ENCODE measurements at places on chromosomes 12 and 14.

DNA sequence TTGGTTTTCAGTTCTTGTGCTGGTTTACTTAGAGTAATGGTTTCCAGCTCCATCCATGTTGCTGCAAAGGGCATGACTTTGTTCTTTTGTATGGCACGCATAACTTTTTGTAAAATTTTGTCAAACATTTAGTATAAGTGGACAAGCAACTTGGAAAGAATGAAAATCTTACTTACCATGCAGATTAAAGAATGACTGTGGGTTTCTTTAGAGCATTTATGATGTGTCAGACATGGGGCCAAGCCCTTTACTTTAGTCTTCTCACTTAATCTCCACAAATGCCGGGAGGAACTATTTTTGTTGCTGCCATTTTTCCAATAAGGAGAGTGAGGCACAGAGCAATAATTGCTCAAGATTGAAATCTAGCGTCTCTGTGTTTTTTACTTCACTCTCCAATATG, 652.5 kb upstream of the TBX3 start:
- no peak for DNase-seq

- no peak for DNase-seq
Measured at GRCh38 chr14:65794674-65795279, 382.2 kb downstream of the FUT8 start.

GRCh38 chr12:12724421-12725085, 7.4 kb downstream of the CDKN1B start:
- no peak for DNase-seq

DNA sequence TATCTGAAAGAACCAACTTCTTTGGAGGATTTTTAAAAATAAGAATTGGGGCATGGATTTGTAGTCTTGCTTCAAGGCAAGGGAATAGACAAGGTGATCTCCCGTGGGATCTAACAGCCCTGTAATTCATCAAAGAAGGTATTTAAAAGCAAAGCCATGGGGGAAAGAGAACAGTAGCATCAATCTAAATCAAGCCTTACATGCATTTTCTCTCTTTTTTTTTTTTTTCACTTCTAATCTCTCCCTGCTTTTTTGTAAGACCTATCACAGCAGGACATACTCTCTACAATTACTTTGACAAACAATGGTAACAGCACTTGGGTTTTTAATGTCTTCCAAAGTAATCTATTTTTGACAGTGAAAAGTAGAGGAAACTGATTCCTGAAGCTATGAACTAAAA, 367.9 kb downstream of the PAWR start:
- DNase-seq = peak; percentile 58

- DNase-seq = no peak
Measured at GRCh38 chr14:24398293-24398652, 530 bp upstream of the NYNRIN start.

- DNase-seq = no peak
Measured at GRCh38 chr12:71760471-71760870, 5.8 kb downstream of the RAB21 start.

DNA sequence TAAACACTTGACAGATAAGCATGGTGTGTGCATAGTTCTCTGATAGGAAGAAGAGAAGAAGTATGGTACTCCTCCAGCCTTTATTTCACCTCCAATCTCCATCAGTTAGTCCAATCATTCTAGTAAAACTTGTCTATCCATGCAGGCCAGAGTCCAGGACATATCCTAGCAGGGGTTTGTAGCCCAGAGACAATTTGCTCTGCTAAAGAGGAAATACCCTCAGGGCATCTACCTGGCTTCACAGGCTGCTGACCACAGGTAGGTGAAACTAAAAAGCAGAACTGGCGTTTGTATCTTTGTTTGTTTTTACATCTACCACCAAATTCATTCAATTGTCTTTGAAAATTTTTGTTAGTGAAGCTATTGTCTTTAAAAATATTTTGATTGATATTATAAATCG, 717.6 kb downstream of the FSCB start:
- DNase-seq = no peak

DNA sequence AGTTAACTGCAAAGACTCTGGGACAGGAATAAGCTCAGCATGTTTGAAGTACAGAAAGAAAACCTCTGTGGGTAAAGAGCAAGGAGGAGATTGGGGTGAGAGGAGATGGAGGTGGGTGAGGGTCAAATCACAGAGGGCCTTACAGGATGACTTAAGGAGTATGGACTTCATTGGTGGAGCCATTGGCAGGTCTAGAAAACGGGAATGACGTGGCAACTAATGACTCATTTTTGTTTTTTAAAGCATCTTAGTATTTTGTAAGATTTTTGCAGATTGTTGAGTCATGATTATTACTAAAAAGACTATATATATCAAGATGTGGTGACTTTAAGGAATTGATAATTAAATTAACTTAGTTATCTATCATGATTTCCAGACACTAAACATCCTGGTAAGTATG, 18.5 kb downstream of the UTP20 start:
- DNase-seq = no peak

DNA sequence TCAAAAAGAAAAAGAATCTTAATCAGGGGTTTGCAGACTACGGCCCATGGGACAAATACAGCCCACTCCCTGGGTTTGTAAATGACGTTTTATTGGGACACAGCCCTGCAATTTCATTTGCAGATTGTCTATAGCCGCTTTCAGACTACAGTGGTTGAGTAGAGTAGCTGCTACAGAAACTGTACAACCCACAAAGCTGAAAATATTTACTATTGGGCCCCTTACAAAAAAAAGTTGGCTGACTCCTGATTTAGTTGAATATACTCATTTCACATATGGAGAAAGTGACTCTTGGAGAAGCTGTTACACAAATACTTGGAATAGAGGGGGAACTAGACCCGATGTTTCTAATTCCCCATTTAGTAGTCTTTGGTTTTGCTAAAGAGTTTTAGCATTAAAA, 162.5 kb upstream of the NOS1 start:
- DNase-seq = no peak

- DNase-seq = no peak
Measured at GRCh38 chr12:129605666-129606065, 298.2 kb downstream of the TMEM132D start.

- no peak for DNase-seq
Measured at GRCh38 chr12:9721394-9722092, 11.4 kb downstream of the CLECL1 start.

GRCh38 chr14:99127651-99128167, 144.3 kb downstream of the BCL11B start:
- DNase-seq = no peak

DNA sequence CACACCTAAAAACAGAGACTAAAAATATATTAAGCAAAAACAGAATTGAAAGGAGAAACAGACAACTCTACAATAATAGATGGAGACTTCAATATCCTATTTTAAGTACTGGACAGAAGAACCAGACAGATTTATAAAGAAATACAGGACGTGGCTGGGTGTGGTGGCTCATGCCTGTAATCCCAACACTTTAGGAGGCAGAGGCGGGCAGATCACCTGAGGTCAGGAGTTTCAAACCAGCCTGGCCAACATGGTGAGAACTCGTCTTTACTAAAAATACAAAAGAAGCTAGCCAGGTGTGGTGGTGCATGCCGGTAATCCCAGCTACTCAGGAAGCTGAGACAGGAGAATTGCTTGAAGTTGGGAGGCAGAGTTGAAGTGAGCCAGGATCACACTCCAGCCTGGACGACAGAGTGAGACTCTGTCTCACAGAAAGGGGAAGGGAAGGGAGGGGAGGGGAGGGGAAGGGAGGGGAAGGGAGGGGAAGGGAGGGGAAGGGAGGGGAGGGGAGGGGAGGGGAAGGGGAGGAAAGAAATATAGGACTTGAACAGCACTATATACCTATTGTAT, 53.0 kb downstream of the CDK17 start:
- no peak for DNase-seq

GRCh38 chr14:81187832-81188522, 32.8 kb downstream of the GTF2A1 start:
- no peak for DNase-seq

DNA sequence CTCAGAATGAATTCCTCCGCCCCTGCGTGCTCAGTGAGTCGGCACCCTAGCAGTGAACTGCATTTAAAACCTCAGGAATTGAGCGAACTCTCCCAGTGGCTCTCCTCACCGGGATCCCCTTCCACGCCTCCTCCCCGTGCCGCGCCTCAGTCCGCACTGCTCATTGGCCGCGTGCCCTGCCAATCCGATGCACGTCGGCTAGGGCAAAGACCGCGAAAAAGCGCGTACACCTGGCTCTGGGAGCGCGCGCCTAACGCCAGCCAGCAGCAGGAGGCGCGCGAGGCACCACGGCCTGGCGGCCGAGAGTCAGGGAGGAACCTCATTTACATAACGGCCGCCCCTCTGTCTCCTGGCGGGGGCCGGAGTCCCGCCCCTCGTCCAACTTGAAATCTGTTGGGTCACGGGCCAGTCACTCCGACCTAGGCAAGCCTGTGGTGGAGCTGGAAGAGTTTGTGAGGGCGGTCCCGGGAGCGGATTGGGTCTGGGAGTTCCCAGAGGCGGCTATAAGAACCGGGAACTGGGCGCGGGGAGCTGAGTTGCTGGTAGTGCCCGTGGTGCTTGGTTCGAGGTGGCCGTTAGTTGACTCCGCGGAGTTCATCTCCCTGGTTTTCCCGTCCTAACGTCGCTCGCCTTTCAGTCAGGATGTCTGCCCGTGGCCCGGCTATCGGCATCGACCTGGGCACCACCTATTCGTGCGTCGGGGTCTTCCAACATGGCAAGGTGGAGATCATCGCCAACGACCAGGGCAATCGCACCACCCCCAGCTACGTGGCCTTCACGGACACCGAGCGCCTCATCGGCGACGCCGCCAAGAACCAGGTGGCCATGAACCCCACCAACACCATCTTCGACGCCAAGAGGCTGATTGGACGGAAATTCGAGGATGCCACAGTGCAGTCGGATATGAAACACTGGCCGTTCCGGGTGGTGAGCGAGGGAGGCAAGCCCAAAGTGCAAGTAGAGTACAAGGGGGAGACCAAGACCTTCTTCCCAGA, at the start of gene HSPA2:
Gene HSPA2, plus strand, starts transcription at position 534 of the 995 bp plus-strand sequence. Its CDS starts 109 bp downstream, at position 643.
- peak; percentile 30 for DNase-seq

- DNase-seq = no peak
Measured at GRCh38 chr14:95316821-95317220, 2.9 kb downstream of the CLMN start.

GRCh38 chr12:103778781-103779180, 62.3 kb downstream of the NT5DC3 start:
- no peak for DNase-seq

DNA sequence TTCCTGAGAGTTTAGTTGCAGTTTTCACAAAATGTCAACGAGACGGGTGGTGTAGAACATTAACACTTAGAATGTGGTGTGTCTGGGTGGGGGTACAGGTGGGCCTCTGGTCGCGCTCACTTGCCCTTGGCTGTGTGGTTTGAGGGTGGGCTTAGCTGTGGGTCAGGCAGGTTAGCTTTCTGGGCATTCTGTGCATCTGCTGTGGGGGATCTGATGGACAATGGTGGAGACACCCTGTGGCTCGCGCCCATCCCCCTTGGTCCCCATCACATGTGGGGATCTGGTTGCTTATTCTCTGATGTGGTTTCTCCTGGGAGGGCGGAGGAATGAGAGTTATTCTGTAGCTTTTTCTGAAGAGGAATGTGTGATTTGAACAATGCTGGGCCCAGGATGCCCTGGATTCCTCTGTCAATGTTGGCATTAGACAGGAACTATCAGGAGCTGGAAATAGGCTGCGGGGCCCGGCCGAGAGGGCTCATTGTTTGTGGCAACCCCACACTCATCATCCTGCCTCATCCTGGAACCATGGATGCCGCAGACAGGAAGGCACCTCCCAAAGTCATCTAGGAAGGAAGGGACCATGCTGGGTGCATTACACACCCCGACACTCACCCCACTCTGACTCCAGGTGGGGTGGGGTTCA, 101.6 kb downstream of the TSPAN9 start:
- DNase-seq = no peak

DNA sequence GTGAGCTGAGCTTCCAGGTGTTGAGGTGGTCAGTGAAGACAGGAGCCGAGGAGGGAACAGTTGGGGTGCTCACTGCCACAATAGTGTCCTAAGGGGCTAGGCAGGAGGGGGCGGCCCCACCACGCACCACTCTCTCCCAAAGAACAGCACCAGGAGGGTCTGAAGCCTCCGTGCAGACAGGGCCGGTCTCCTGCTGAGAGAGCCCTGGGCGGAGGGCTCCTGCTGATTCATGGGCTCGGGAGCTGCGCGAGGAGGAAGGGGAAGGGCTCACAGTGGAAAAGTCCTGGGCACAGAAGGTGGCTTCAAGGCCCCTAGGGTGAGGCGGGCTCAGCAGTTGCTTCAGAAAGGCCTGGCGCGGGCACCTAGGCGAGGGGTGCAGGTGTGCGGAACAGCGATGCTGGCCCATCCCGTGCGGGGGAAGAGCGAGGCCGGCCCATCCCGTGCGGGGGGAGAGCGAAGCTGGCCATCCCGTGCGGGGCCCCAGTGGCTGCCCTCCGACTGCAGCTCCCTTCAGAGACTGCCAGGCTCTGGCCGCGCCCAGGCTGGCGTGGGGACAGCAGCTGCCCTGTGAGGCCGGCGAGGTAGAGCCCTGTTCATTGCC, 176.7 kb downstream of the ADGRD1 start:
- DNase-seq = no peak

- no peak for DNase-seq
Measured at GRCh38 chr12:59023861-59024424, 103.6 kb upstream of the LRIG3 start.

GRCh38 chr14:100529561-100530031, 57.6 kb downstream of the BEGAIN start:
- DNase-seq = no peak

- no peak for DNase-seq
Measured at GRCh38 chr12:64124511-64125197, 97.4 kb downstream of the KICS2 start.

- no peak for DNase-seq
Measured at GRCh38 chr12:38911611-38912010, 6.2 kb upstream of the CPNE8 start.

GRCh38 chr12:13390381-13390861, 193.9 kb downstream of the EMP1 start:
- DNase-seq = peak; percentile 47

DNA sequence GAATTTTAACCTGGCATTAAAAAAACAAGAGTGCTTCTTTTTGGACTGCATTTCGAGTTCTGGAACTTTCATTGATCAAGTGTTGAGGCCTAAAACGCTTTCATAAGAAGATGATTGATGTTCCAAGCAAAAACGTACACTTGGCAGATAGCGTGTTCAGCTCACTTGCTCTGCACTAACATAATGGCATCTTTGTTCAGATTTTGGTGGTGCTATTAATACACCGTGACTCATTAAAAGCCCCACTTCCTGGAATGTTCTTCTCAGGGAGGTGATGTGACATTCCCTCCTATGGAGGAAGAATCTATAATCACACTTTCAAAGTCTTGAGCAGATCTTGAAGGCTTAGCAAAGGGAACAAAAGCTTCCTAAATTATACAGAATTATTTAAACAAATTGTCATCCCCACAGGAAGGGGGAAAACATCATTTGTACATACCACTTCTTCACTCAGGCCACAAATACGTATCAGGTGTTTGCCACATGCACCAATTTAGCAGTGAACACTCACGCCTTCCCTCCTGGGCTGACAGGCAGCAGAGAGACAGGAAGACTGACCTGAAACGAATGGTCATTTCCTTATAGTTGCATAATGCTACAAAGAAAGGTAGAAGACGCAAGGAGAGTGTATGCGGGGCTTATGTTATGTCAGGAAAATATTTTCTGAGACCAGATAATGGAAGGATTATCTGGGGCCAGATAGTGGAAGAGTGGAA, 15.4 kb downstream of the HSP90AA1 start:
- DNase-seq = no peak

GRCh38 chr12:68812553-68813241, 4.7 kb downstream of the MDM2 start:
- no peak for DNase-seq
